Ecto neural progenitor cell (in vitro differentiated cells): ENCODE measurements at places on chromosomes 2 and 18.

DNA sequence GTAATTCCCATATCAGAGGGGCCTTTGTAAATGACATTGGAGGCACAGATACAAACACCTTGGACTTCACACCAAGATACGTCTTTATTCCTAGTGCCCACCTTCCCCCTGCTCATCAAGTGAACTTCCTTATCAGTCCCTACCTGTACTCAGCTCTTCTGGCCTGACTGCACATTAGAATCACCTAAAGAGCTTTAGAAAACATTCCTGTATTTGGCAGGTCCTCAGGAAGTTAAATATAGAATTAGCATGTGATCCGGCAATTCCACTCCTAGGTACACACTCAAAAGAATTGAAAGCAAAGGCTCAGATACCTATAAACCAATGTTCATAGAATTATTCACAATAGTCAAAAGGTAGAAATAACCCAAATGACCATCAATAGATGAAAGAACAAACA, 46.6 kb downstream of the ALK start:
- DNase-seq: no peak

GRCh38 chr2:36572719-36573059, 25.3 kb downstream of the FEZ2 start:
- no peak for DNase-seq

DNA sequence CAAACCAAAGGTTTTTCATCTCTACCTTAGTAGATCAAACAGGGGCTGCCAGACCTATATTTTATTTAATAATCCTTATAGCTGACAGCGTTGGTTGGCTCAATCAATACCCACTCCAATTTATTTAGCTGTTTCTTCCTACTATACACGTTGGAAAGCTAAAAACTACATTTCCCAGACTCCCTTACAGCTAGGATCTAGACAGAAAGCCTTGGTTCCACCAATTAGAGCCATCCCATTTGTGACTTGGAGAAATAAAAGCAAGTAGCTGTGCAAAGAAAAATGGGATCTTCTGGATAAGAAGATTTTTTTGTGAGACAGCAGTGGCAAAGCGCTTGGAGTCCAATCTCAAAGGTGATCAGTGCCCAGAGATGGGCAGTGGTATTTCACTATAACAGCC, 331.3 kb upstream of the MEIS1 start:
- DNase-seq: no peak

GRCh38 chr18:23279931-23280330, 144.6 kb downstream of the CABLES1 start:
- no peak for DNase-seq

- no peak for DNase-seq
Observed at GRCh38 chr18:10488017-10488416, 33.6 kb downstream of the APCDD1 start.

DNA sequence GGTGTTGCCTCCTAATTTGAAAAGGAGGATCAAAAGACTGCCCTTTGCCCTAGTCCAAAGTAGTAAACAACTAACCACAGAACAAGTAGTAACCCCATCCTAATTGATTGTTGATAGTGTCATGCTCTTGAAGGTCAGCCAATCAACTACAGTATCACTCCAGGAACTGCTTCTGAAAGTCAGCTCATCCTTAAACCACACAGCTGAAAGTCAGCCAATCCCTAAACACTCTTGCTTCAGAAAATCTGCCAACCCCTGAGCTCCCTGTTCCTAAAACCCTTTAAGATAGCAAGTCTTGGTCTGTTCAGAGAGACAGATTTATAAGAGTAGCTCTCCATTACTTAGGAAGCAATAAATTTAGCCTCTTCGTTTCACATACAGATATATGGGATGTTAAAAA, 51.6 kb upstream of the CPO start:
- DNase-seq: no peak

- DNase-seq: no peak
Observed at GRCh38 chr2:208077276-208077675, 47.0 kb downstream of the CRYGD start.

GRCh38 chr18:39647627-39648534, 2082.3 kb upstream of the CELF4 start:
- DNase-seq: no peak

DNA sequence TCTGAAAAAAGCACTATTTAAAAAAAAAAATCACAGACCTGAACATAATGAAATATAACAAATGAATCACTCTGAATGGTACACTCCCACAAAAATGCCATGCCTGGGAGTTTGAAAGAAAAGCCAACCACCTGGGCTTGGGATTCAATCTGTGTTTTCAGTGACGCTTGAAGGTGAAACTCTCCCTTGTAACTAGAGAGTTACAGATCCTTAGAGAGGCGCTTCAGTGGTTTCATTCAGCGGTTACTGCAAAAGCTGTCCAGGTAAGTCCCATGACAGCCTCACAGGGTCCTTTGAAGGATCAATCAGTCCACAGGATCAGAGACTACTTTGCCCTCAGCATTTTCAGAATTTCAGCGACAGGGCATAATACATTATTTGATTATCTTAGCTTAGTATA, 627.3 kb downstream of the IRS1 start:
- DNase-seq: no peak
